COR-L47 (cell line): ENCODE measurements at places on chromosomes 12 and 14.

GRCh38 chr12:6084261-6084968, 40.1 kb downstream of the VWF start:
- no peak for DNase-seq

DNA sequence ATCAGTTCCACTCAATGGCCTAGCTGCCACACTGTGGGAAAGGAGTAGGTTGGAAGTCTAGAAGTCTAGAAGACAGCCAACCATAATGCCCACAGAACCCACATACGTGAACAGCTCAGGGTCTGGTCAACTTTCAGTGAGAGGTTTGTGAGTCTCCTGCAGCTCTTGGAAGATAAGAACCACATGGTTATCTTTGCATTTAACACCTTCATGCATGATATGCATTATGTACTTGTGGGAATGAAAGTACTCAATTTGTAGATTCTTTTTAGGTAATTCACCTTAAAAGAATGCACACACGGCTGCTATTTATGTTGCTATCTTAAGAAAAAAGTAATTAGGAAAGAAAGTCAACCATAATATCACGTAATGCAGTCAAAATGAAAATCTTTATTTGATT, 126.7 kb downstream of the ESRRB start:
- no peak for DNase-seq

DNA sequence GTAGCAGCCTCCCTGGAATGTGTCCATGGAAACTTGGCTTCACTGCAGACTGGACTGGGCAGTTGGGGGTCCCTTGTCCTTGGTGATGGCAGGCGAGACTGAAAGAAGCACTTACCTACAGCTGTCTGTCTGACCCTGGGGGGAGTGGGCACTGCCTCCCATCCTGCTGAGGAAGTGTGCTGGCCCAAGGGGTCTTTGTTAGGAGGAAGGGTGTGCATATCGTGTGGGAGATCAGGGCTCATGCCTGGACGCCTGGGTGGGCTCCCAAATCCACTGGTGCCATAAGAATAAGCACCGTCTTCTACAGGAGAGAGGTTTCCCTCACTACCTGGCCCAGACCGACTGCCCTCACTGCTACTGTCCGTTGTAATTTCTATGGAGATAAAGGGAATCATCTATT, 81.4 kb downstream of the PIWIL1 start:
- DNase-seq: no peak

DNA sequence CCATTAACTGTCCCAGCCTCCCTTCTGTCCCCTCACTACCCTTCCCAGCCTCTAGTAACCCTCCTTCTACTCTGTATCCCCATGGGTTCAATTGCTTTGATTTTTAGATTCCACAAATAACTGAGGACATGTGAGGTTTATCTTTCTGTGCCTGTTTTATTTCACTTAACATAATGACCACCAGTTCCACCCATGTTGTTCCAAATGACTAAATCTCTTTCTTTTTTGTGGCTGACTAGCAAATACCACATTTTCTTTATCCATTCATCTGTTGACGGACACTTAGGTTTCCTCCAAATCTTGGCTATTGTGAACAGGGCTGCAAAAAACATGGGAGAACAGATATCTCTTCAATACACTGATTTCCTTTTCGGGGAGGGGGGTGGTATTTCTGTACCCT, 65.7 kb downstream of the PRKD1 start:
- DNase-seq: no peak
